ENCODE measurements at places on chromosomes 5 and 9.

DNA sequence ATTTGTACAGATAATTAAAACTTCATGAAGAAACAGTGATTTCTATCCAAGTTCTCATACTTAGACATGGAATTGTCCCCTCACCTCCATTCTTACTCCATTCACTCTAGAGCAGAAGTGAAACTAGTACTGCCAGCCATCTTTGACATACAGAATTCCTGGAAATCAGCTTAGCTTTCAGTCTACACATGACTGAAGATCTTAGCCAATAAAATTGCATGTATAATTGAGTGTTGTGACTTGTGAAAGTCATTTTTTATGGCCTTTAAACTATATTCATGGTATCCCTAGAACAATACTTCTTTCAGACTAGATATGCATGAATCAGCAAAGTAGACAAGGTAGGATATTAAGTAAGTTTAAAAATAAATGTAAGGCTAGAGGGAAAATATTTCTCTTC is 705.2 kb upstream of the ZNF608 start:
- DNase-seq = no peak

- peak; percentile 33 for DNase-seq
Measured at GRCh38 chr9:120942186-120943001, 15.8 kb upstream of the TRAF1 start.

DNA sequence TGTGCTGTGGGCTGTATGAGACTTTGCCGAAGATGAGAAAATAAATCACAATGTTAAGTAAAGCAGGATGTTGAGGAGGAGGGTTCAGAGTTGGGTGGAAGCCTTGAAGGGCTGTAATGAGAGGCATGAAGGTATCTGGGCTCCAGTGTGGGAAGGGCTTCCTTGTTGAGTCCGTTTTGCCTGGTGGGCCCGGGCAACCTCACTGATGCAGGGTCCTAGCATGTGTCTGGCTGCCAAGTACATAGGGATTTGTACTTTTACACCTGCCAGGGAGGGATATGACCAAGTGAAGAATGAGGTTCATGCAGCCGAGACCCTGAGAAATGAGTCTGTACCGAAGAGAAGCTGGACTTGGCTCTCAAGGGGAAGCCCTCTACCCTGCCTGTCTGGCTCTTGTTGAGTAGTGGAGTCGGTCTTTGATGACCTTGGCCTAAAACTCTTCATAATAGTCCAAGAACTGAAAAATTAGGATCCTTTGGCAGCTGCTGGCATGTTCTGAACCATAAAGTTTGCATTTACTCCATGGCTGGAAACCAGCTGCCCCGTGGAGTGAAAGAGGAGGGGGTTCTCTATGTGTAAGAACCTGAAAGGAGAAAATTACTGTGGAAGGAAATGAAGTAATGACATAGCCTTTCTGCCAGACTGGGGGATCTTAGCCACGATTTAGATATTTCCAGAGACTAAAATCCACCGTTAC is 59.0 kb upstream of the DPYSL3 start:
- no peak for DNase-seq

DNA sequence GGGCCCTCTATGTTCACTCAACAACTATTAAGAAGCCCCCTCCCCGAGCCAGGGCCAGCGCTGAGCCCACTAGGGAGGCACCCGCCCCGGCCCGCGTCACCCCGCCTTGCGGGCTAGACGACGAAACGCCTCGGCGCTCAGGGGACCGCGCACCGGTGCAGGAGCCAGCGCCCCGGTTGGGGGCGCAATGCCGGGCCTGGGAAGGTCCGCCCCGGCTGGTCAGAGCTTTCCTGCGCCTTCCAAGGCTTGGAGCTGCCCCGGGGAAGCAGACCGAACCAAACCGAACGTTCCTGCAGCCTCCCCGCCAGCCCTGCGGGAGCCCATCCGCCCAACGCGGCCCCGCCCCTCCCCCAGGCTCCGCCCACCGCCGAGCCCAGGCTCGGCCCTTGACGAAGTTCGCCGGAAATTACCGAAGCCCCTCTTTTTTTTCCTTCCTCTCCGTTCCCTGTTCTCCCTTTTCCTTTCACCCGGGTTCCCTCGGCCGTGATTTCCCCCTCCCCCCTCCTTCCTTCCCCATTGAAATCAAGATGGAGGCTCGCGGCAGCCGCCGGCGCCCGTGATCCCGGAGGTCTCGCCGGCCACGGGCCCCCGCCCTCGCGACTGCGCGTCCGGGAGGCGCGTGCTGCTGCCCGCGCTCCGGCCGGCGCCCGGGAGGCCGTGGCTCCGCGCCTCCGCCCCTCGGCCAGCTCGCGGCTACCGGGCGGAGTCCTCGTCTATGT is at the start of gene TRIO:
Gene TRIO (plus strand): TSS at position 516 of the 719 bp plus-strand sequence. CDS start 384 bp downstream, outside the sequence.
- peak; percentile 97 for DNase-seq

DNA sequence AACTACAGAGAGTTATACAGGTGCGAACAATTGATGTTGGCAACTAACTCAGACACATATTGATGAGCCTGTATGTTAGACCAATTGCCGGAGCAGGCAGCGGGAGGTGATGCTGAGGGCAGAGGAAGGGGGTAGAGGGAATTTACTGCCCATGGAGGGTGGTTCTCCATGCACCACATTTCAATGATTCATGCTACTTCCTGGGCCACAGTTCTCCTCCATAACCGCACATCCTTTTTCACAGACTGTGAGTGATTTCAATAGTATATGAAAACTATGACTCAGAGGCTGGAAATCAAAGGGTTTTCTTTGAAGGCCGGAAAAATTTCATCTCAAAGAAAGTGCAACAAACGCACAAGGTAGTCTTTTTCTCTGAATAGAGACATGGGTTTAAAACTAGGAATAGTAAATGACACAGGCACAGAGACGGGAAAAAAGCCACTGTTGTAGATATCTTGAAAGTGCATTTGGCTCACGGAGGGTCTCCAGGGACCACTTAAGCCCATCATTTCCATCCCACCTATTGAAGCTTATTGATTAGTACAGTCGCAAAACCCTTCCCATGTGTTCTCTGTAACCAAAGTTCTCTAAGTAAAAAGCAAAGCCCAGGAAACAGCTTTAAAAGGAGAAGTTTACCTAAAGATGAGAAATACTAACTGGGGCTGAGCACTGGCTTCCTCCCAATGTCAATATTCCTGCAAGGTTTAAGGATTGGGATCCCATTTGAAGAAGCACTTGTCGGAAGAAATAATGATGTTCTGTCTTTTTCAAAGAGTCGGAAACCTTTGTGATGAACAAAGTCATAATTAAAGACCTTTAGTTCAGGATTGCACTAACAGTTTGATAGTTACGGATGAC is 28.0 kb upstream of the ADAM19 start:
- DNase-seq = no peak

GRCh38 chr5:132190161-132190817 is 37.4 kb downstream of the P4HA2 start:
- DNase-seq = peak; percentile 28

GRCh38 chr9:17906841-17907778 is 328.2 kb downstream of the SH3GL2 start:
- DNase-seq = peak; percentile 37

DNA sequence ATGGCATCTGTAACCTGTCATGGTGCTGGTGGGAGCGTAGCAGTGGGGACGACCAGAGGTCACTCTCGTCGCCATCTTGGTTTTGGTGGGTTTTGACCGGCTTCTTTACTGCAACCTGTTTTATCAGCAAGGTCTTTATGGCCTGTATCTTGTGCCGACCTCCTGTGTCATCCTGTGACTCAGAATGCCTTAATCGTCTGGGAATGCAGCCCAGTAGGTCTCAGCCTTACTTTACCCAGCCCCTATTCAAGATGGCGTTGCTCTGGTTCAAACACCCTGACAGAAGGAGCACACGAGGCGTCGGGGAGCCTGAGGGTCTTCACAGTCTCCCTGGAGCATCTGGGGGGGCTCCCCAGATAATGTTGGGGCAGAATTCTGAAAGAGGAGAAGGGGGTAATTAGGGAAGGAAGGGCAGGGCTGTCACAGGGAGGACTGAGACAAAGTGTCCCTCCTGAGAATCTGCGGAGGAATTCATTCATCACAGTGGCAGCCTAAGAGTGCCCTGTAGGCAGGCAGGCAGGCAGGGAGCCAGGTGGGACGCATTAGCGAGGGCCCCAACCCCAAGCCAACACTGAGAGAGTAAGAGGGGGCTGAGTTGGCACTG is 21.3 kb upstream of the NCS1 start:
- no peak for DNase-seq

GRCh38 chr5:176533894-176534611 is 3.1 kb downstream of the RNF44 start:
- no peak for DNase-seq

GRCh38 chr5:149254506-149254905 is 17.2 kb upstream of the AFAP1L1 start:
- peak; percentile 66 for DNase-seq

DNA sequence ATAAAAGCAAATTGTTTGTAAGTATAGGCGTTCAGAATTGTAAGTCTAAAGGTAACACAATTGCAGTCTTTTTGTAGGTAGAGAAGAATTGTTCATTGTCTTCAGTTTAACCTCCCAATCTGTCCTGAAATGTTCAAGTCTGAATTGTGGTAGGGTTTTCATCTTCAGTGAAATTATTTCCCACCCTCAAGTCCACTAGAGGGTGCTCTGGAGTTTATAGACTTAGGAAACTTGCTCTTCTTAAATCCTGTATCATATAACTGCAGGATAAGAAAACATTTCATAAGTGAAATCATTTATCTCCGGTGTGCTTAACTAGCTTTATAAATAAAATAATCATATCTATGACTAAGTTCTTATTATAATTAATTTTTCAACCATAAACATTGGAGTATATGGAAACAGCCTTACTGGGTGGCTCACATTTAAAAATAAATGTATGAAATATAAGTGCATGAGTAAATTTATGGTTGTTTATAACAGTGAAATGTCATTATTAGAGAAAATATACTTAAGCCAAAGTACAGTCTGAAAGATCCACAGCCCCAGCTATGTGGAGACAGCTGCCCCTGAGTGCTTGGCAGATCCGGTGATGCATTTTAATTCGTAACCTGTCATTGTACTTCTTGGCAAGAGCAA is 182.4 kb upstream of the OTULINL start:
- no peak for DNase-seq

DNA sequence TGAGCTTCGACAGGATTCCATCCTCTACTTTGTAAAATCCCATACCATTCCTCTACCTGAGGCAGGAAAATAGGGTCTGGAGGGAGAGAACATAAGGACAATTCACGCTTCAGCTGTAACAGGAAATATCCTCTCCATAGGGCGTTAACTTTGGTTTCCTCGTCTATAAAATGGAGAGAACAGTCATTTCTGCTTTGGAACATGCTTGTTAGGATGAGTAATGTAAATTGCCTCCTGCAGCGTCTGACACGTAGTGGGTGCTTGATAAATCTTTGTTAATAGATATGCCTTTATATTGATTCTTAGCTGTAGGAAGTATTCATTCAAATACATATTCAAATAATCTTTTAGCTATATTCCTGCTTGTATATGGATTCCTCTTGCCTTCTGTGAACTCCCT is 711 bp upstream of the SUB1 start:
- DNase-seq = no peak

GRCh38 chr5:177372034-177372896 is 12.0 kb upstream of the SLC34A1 start:
- DNase-seq = no peak

DNA sequence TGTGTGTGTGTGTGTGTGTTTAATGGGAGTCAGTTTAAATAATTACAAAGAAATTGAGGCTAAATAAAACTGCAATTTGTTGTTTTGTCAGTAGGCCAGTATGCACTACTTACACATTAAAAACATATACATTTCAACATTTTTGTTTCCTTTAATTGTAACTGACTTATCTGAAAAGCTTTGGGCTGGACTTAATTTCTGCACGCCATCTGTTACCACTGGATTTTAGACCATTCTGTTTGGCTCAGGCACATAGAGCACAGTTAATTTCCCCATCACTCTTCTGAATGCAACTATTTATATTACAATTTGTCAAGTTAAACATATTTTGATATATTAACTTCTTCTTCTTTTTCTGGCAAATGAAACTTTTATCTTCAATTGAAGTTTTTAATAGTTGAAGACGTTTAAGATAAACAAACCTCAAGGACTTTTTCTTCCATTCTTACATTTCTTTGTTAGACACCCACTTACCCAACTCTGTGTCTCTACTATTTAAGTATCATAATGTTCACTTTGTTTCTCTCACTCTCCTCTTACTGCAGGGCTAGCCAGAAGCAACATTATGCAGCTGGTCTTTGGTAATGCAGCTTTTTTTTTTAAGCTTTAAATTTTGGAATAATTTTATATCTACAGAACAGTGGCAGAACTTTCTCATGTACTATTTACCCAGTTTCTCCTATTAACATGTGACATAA is 253.4 kb upstream of the ANKH start:
- no peak for DNase-seq

GRCh38 chr9:16029046-16029615 is 476.3 kb downstream of the CCDC171 start:
- no peak for DNase-seq

DNA sequence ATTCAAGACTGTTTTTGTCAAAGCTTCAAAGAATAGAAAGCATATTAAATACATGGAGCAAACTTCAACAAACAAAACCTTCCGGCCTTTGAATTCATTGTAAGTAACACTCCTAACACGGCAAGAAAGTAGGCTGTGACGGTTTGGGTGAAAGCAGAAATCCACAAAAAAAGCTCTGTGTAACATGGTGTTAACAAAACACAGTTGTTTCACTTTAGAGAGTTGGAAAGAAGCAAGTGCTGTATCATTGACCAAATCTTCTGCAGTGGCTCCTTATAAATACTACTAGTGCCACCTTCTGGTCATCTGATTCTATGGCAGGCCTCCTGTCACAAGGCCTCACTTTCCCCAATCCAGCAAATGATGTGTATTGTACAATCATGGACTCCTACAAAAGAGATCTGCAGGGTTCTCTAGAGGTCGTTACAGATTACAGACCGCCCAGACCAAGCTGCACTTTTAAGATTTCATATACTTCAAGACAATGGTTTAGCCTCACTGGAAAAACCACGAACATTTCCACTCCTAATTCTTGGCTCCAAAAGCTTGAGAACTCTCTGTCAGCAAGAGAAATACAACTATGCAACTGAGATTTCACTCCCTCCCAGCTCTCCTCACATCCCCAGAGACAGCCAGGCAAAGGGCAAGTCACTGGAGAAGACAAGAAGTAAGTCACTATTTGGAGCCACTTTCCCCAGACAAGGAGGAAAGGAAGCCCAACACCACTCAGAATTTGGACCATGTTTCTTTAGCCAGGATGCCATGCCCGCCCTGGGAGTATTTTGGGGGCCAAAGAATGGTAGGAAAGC is 196.2 kb downstream of the DTWD2 start:
- peak; percentile 21 for DNase-seq

GRCh38 chr5:54590824-54591223 is 73.3 kb downstream of the SNX18 start:
- DNase-seq = no peak

GRCh38 chr9:70291446-70291845 is 32.7 kb downstream of the SMC5 start:
- DNase-seq = no peak

- DNase-seq = no peak
Measured at GRCh38 chr9:89225587-89225986, 47.0 kb upstream of the SHC3 start.

GRCh38 chr5:143214890-143215289 is 188.6 kb downstream of the NR3C1 start:
- peak; percentile 43 for DNase-seq
